ENCODE measurements at places on chromosomes 7 and 10.

GRCh38 chr7:100491192-100491578 is 7.5 kb downstream of the NYAP1 start:
- no peak for DNase-seq

GRCh38 chr10:30028738-30029030 is 30.7 kb downstream of the JCAD start:
- no peak for DNase-seq

DNA sequence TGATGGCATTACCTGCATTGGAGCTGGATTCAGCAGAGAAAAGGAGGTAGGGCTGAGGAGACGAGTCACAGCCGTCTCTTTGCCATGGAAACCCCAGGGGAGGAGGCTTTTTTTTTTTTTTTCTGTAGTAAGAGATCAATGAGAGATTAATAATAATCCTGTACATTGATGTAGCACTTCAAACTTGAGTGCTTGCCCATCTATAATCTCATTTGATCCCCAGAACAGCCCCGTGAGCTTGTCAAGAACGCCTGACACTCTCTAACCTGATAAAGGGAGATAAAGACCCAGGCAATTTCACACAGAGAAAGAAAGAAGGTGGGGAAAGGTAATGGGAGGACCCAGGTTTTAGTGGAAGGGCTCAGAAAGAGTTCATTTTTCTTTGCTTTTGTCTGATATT is 195.2 kb upstream of the FOXK1 start:
- DNase-seq: no peak

- DNase-seq: no peak
These were observed 25.3 kb upstream of the LEP start for GRCh38 chr7:128215739-128216138.

DNA sequence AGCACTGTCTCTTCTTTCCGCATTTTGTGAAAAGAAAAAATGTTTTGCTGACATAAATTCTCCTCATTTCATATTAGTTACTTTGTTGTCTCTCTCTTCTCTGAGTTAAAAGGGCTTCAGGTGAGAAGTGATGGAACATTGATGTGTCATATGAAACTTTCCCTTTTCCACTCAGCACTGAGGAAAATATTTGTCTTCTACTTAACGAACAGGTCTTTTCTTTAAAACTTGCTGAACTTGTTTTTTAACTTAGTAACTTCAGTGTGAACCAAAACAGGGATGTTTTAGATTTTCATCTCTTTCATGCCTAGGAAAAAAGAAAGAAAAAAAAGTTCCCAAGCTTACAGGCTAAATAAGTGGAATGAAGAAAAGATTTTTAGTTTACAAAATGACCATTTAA is 19.0 kb upstream of the TSPAN12 start:
- no peak for DNase-seq

DNA sequence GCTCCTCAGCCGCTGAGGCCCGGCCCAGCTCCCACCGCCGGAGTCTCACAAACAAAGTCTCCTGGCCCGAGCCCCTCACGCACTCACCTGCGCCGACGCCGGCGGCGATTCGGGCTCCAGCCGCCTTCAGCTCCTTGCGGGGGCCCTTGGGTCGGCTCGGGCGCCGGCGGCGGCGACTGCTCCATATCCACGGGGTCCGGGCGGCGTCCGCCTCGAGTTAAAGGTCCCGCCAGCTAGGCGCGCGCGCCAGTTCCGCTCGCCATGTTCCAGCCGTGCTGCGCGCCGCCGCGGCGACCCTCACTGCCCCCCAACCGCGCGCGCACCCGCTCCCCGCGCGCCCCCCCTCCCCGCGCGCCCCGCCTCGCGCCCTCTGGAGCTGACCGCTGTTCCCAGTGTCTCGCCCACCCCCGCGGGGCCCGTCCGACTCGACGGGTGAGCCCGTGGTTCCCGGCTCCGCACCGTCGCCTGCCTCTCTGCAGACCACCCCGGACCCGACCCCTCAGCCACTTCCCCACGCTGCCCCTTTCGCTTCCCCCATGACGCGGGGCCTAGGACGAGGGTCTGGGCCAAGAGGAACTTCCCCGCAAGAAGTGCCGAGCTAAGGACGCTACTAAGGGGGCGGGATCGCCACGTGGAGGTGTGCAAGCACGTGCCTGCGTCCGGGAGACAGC is 396.1 kb downstream of the ZNF33B start:
- no peak for DNase-seq

GRCh38 chr7:81469869-81470723 is 299.8 kb downstream of the HGF start:
- DNase-seq: peak; percentile 71

DNA sequence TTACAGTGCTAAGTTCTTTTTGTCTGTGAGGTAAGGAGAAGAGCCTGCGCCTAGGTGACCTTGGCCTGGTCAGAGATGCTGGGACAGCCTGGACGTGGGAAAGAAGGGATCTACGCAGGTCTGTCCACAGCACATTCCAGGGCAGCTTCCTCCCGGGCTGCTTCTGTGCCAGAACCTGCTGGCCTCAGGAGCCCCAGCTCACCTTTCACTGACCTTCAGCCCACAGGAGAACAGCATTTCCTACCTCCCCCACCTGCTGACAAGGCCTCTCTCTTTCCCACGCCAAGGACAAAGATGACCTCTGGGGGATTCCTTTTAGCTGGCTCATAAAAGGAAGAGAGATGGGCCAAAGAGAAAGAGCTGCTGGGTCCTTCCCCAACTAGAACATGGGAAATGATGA is 260.6 kb downstream of the KCNMA1 start:
- no peak for DNase-seq

DNA sequence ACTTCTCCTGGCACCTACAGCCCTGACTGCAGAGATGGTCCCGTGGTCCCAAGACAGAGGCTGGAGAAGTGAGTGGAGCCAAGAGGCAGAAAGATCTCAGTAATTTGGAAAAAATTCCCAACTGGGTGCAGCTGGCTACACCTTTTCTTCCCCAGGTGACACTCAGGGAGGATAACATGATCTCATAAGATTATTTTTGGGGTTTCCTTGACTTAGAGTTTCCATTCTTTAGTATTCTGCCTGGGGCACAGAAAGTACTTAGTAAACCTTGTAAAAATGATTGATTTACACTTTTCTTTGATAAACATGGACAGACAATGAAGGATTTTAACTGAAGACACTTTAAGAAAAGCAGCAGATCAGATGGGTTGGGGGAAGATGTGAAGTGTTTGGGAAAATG is 38.6 kb downstream of the HECW1 start:
- DNase-seq: no peak

DNA sequence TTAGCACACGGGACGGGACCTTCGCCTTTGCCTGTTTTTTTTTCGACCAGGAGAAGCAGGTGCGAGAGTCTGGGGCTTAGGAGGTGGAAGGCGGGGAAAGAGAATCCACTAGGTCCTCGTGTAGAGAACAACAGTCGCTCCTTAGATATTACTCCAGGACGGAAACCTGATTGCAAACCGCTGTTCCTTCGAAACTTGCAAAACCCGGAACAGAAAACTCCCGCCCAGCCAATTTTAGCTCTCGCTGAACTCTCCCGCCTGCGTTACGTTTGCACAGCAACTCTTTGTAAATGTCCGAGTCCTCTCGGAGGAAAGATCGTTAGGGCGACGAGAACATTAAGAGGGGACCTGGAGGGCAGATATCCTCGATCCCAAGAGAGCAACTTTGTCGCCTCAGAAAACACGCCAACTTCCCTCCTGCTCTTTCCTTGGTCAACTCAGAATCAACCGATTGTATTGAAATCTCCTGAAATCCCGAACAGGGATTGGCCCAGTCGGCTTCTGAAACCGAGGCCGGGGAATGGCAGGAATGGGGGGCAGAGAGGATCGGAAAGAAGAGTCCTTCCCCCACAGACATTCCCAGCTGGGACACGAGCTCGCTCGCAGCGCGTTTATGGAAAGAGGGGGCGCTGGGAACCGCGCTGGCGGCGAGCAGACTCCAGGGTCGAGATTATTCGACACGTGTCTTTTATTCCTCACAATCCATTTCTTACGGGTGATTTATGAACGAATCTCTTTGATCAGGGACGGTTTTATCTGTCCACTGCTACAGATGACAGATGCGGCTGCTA is 9.9 kb downstream of the TWIST1 start:
- DNase-seq: no peak

- DNase-seq: no peak
These were observed 1.5 kb upstream of the LAMB1 start for GRCh38 chr7:108004220-108005142.

DNA sequence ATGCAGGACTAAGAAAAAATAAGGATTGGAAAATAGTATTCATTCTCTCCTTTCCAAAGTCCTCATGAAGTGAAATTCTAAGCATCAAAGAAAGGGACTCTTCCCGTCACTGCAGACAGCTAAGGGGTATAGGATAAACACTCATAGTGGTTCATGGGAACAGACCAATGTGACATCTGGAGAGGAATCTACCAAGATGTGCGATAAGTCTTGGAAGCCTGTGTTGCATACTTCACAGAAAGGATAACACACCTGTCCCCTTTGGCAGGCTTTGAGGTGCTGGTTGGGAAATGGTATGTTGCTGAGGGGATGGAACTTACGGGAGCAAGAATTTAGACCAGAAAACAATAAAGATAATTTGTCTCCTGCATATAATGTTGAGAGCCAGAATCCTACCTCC is 248.1 kb downstream of the ARHGAP21 start:
- no peak for DNase-seq

DNA sequence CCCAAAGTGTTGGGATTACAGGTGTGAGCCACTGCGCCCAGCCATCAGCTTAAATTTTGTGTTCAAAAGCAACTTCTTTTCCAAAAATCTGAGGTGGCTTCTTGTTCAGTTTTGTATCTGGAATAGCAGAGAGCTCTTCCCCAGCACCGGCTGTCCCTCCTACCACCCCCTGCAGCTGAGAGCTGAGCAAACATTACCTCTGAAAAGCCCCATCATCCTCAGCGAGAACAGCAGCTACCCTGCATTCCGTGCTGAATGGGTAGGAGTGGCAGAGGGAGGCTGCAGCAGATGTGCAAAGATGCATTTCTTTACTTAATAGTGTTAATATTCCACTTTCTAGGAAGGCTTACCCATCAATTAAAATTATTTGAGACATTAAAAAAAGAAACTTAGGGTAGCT is 31.8 kb downstream of the CCM2 start:
- DNase-seq: no peak

- DNase-seq: no peak
These were observed 328.6 kb upstream of the COBL start for GRCh38 chr7:51645255-51645654.

GRCh38 chr7:80189638-80190037 is 55.0 kb downstream of the GNAI1 start:
- DNase-seq: no peak

DNA sequence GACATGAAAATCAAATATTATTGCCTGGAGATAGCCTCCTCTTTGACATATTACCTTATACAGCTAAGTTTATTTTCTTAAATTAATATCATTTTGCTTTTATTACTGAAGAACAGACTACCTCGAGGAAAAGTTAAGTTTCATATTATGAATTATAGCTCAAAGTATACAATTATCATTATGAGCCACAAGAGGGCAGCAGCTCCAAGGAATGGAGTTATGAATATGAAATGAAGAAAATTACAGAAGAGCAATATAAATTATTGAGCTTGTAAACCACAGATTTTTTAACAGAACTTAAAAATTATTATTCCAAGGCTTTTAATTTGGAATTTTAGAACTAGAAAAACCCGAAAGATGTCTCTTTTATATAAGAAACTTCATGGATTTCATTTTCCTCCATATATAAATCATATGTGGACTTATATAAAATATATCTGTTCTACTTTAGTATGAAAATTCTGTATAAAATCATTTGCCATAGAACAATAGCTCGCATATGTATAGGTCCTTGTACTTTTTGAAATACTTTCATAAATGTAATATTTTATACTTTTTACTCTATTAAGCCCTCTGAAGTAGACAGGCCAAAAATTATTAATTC is 40.1 kb downstream of the IQUB start:
- DNase-seq: no peak
